ENCODE measurements at places on chromosomes 3 and 15.

- DNase-seq: no peak
Observed at GRCh38 chr15:66068801-66069200, 184.7 kb downstream of the MEGF11 start.

DNA sequence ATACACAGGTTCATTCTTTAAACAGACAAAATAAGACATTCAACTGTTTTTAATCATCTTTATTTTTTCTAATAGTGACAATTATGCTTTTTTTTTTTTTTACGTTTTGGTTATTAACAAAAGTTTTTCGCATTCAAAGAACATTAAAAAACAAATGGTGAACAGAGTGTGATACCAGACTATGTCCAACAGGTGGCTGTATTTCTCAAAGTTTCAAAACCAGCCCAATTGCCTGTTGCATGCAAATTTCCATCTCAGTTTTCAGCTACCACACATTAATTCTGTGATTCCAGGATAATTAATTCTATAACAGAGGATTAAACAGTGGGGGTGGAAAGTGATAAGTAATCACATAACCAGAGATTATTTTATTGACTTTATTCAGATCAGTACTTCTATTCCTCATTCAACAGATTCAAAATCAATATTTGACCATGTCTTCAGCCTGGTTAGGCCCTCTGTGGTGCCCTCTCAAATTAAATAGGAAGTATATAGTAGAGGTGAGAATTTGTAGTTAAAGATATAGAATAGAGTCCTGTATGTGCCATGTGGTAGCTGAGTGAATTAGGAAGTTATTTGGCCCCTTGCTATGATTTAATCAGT, 122.2 kb upstream of the DCBLD2 start:
- DNase-seq: no peak

DNA sequence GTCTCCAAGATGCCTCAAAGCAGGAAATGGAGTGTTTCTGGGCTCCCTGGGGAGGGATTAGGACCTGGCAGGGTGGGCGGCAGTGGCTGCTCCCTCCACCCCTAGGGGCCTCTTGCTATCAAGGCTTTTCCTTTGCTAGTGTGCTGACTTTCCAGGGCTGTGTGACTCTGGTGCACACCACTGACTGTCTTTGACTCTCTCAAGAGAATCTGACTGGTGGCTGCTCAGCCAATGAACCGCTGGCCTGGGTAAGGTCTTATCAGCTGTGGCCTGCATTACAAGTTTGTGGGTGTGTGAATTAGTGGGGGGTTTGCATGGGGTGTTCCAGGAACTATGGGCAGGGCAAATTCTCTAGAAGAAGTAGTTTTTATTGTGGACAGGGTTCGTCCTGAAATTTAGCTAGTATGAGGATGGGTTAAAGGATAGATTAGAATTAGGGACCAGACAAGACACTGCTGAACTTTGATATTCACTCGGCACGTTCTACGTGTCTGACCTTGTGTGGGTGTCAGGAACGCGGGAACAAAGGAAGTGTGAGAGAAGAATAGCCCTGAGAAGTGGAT, 29.5 kb downstream of the SIAH2 start:
- no peak for DNase-seq

GRCh38 chr15:89068325-89068784, 19.9 kb upstream of the ABHD2 start:
- DNase-seq: no peak

- no peak for DNase-seq
Observed at GRCh38 chr3:47884603-47885002, 81.7 kb downstream of the DHX30 start.

GRCh38 chr3:185989511-185989910, 51.7 kb upstream of the TRA2B start:
- no peak for DNase-seq

GRCh38 chr3:15331072-15331605, 1.2 kb downstream of the SH3BP5 start:
- no peak for DNase-seq

DNA sequence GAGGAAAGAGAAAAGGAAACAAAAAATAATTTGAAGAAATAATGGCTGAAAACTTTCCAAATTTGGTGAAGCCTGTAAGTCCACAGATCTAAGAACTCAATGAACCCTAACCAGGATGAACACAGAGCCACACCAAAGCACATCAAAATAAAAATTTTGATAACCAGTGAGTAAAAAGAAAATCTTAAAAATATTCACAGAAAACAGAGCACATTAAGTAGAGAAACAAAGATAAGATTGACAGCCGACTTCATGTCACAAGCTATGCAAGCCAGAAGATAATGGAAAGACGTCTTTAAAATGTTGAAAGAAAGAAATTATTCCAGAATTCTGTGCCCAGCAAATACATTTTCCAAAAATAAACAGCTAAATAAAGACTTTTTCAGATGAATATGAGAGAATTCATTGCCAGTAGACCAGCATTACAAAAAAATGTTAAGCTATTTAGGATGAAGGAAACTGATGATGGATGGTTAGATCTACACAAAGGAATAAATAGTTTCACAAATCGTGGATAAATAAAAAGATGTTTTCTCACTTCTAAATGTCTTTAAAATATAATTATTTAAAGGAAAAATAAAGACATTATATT, 140.2 kb upstream of the SKOR1 start:
- no peak for DNase-seq

DNA sequence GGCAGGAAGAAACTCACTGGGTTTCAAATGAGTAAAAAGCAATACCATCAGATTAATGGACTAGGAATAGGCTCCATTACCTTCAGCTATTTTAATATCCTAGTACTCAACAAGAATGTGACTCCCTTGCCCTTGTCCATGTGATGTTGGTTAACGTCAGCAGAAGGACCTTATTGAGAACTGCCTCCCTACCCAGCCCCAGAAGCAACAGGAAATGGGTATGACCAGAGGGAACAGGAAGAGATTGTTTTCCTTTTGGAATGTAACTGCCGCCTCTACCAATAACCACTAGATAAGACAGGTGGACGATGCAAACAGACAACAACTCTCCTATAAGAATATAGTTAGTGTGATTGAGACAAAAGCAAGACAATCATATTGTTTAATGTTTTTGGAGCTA, 10.4 kb upstream of the MME start:
- DNase-seq: no peak

DNA sequence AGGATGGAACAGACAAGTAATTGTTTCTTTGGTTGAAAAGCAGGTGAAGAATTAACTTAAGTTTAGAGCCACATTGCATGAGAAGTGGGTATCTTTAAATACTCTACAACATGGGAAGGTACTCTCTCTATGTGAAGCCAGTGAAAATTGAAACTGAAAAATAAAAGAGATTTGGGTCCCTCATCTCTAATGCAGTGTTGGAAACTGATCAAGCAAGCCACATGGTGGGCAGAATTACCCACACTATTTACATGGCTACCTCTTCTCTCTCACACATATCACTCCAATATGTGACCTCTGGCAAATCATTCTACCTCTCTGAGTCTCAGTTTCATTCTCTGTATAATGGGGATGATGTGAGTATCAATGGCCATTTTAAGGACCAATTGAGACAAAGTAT, 339.0 kb downstream of the IL5RA start:
- DNase-seq: no peak

DNA sequence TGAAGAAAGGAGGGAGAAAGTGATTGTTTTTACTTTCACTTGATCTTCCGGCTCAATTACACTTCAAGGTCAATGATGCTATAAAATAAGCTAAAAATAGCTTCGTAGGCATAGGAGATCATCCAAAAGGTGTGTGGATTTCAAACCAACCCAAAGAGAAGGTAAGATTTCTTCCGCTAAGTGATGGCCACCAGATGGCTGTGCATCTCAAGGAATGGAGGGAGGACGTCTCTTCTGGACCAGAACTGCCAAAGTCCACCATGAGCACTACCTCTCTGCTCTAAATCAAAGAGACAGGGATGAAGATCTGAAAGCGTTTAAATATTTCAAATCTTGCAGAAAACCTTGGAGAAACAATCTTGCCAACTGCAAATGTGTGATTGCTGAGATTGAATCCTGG, 199.1 kb upstream of the ZPLD1 start:
- no peak for DNase-seq

DNA sequence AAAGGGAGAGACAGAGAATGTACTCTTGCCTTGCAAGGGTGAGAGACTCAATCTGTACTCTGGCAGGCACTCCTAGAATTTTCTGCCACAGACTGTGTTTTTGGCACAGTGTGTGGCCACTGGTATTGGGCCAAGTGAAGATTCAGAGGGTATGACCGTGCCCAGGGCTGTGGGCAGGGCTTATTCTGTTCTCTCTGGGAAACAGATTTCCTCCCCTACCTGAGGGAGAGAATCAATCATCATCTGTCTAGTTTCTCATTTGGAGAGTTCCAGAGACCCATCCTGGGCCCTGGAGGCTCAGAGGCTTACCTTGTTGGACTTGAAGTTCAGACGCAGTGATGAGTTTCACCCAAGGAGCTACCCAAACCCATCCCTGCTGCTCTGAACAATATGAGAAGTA, 28.2 kb downstream of the CSTA start:
- no peak for DNase-seq

- DNase-seq: no peak
Observed at GRCh38 chr15:36356978-36357601, 222.3 kb upstream of the CDIN1 start.

- no peak for DNase-seq
Observed at GRCh38 chr3:98367464-98368246, 14.0 kb downstream of the OR5K4 start.

DNA sequence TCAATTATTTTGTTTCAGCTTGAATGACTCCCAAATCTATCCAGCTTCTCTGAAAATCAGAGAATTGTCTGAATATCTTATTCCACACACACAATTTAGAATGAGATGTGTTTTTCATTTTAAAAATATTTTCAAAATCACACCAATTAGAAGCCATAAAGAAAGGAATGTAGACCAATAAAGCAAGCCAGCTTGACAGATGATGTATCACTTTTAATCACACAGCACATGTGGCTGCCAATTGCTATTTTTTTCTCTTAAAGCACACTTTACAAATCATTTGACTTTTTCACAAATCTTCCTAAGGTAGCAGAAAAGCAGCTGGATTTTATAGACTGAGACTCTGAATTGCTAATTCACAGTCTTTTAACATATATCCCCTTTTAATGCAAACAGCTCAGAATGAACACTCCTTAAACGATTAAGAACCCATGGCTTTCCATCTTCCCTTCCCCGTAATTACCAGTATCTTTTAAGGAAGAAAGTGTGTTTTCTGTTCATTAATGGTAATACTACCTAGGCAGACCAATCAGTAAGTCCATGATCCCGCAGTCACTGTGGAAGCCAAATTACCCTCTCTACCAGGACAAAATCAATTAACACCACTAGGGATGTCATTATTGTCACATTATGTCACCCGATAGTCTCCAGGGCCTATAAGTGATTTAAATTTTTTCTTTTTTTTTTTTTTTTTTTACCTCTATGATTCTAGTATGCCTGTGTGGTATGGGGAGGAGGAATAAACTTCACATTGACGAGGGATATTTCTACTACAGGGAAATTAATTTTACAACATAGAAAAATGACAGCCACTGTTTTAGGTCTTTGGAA, 250.0 kb upstream of the VEPH1 start:
- DNase-seq: no peak

- DNase-seq: no peak
Observed at GRCh38 chr15:48413304-48413703, 82.1 kb downstream of the DUT start.

GRCh38 chr3:52671676-52672075, 14.0 kb downstream of the PBRM1 start:
- DNase-seq: no peak

DNA sequence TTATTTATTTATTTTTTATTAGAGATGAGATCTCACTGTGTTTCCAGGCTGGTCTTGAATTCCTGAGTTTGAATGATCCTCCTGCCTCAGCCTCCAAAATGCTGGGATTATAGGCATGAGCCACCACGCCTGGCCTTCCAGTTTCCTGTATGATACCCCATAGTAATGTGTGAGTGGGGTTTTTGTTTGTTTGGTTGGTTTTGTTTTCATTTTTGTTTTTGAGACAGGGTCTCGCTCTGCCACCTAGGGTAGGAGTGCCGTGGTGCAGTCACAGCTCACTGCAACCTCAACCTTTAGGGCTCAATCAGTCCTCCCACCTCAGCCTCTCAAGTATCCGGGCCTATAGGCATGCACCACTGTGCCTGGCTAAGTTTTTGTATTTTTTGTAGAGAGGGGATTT, 30.9 kb downstream of the GOLM2 start:
- no peak for DNase-seq
